ENCODE measurements at places on chromosomes 4 and X.

DNA sequence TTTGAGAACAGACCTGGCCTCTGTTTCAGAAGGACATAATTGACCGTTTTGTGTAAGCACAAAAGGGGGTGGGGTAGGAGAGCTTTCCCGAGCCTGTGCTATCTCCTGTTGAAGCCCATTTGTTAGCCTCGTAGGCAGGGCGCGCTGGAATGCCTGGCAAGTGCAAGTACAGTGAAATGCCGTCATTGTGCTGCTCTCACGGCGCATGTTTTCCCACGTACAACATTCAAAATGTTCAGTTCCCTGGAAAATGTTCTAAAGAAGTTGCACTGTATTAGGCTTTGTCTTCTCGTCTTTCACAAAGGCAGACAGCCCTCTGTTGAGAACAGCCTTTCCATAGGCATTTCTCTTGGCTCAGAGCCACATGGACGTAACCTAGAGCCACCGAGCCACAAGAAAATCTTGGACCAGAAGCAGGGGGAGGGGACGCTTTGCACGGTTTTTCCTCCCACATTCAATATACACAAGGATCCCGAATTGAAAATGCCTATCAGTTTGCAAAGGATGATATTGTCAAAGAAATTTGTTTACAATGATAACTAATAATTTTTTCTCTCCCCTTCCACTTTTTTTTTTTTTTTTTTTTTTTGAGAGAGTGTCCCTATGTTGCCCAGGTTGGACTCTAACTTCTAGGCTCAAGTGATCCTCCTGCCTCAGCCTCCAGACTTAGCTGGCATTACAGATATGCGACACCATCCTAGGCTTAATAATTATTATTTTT, 54.6 kb upstream of the RAPGEF2 start:
- peak; percentile 13 for DNase-seq

DNA sequence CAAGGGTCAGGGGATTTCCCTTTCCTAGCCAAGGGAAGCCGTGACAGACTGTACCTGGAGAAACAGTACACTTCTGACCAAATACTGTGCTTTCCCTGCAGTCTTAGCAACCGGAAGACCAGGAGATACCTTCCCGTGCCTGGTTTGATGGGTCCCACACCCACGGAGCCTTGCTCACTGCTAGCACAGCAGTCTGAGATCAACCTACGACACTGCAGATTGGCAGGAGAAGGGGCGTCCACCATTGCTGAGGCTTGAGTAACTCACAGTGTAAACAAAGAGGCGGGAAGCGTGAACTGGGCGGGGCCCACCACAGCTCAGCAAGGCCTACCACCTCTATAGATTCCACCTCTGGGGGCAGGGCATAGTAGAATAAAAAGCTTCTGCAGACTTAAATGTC, 48.7 kb upstream of the SRD5A3 start:
- DNase-seq: no peak

GRCh38 chrX:120251471-120252011, 929 bp downstream of the ZBTB33 start:
- DNase-seq: peak; percentile 2

GRCh38 chr4:16764622-16765021, 133.8 kb downstream of the LDB2 start:
- DNase-seq: no peak

DNA sequence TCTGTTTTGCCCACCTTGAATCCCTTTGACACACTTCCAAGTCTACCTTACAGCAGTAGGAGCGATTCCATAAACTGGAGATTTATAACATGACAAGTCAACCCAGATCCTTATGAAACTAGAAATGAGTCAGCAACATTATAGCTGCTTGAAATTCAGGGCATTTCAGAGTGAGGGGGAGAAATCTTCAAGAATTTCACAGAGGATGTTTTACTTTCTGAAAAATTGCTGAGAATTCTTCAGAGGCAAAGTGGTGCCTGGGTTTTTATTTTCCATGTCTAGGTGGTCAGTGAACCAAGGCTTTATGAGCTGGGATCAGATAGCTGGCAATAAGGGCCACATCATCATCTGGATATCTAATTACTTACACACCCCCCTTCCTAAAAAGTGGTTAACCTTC, 119.8 kb downstream of the PPARGC1A start:
- DNase-seq: no peak

- DNase-seq: no peak
Measured at GRCh38 chr4:48126621-48127020, 7.4 kb downstream of the TXK start.

DNA sequence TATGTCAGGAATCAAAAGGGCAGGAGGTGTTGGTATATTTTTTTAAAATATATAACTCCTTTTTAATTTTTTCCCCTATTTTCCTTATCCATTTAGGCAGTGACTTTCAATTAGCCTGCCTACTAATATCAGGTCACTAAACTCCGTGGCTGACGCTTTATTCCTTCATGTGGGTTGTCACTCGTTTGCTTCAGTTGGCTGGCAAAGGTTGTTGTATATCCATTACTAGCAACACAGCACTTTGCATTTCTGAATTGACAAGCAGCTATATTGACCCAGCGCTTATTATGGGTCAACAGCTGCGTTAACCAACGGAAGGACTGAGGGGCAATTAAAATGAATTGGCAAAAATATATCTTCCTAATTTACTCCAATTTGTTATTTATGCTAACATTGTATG, 87.7 kb downstream of the ARX start:
- no peak for DNase-seq

DNA sequence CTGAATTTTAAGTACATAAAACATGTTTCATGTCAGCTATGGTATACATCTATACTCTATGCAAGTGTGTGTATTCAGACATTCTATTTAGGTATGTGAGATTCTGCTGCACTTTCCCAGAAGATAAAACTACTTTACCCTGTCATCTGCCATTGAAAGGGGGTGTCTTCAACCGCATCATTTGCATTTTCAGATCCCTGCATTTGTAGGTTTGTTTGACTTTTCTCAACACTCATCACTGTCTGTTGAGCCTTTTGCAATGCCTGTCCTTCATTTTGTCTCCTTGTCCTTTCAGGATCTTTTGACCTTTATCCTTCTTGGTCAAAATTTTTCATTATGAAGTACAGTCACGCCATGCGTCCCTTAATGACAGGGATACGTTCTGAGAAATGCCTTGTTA, 103.5 kb downstream of the TMA16 start:
- no peak for DNase-seq

DNA sequence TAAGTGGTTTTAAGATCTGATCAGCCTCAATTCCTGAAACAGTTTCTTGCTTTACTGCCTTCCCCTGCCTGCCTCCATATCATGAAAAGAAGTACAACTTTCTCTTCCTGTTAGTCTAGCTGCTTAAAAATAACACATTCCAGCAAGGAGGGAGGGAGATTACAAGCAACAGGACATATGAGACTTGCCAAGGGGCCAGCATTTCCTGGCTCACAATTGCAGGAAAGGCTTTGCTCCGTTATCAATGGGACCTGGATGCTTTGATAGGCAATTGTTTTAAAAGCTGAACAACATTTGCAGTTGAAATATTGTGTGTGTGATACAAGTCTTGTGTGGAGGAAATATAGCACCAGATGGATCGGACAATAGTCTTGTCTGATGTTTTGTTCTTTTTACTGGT, 425.0 kb downstream of the FAT4 start:
- DNase-seq: no peak
